ENCODE measurements at places on chromosomes 12 and 14.

DNA sequence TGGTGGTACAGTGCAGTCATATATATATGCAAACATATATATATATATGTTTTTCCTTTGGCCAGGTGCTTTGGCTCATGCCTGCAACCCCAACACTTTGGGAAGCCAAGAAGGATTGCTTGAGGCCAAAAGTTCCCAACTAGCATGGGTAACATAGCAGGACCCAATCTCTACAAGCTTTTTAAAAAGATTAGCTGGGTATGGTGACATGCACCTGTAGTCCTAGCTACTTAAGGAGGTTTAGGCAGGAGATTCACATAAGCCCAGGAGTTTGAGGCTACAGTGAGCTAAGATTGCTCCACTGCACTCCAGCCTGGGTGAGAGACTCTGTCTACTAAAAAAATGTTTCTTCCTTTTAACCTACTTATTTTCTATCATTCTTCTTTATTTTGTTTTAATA lies 10.2 kb downstream of the PZP start:
- no peak for DNase-seq

DNA sequence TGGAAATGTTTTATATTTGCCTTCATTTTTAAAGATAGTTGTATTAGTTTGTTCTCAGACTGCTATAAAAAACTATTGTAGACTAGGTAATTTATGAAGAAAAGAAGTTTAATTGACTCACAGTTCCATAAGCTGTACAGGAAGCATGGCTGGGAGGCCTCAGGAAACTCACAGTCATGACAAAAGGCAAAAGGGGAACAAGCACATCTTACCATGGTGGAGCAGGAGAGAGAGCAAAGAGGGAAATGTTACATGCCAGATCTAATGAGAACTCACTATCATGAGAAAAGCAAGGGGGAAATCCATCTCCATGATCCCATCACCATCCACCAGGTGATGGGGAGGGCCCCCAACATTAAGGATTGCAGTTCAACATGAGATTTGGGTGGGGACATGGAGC lies 35.5 kb upstream of the UNC79 start:
- peak; percentile 79 for DNase-seq

DNA sequence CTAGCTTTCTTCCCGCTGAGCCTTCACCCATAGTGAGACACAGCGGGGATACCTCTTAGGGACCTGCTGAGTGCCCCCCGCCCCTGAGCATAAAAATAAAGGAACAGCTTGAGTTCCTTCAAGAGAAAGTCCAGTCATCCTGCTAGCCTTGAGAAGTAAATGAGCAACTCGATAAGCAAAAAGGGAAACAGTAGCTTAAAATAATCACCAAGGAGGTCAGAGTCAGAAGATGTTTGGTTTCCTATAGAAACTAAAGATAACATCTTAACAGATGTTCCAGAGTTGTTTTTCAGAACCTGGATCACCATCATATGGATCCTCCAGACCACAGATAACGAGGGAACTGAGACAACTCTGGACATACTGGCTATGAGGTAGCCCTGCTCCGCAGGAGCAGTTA lies 94.0 kb downstream of the BCAT1 start:
- peak; percentile 43 for DNase-seq

DNA sequence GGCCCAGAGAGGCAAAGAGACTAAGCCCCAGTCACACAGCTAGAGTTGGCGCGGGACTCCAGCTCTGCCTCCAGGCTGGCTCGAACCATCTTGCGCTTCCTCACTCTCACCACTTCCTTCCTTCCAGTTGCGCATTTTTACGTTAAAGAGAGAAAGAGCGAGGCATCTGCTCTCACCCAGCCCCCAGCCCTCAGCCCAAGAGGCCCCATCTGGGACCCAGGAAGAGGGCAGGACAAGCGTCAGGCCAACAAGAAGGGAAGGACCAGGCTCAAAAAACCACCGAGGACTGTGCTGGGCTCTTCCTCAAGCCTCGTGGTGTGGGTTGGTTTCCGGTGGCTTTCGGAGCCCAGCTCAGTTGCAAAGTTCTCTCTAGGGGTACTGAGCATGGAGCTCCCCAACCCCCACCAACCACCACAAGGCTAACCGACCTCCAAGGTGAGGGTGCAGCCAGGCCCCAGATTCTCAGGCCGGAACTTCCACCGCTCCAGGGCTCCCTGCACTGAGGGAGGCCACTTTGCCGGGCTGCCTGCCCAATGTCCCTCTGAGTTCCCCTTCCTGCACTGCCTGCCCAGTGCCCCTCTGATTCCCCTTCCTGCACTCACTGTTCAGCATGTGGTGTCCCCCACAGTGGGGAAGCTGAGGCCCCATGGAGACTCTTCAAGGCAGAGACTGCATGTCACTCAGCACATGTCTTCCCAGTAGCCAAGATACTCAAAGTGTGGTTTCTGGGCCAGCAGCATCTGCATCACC lies 35.9 kb downstream of the TESC start:
- DNase-seq = peak; percentile 64

DNA sequence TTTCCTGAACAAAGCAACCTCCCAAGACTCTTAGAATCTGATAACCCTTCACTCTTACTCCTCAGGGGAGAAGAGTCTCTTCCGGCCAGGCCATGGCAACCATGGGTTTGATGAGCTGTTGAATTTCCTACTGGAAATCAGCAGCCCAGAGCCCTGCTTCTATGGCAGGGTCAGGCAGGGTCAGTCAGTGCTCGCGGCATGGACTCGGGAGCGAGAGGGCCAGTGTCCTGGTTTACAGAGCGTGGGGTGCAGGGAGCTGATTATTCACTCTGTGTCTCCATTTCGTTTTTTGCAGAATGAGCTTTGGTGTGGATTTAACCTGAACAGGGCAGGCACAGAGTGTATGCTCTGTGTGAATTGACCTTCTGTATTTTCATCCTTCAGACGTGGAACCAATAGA lies 340.6 kb upstream of the SFSWAP start:
- DNase-seq = no peak

DNA sequence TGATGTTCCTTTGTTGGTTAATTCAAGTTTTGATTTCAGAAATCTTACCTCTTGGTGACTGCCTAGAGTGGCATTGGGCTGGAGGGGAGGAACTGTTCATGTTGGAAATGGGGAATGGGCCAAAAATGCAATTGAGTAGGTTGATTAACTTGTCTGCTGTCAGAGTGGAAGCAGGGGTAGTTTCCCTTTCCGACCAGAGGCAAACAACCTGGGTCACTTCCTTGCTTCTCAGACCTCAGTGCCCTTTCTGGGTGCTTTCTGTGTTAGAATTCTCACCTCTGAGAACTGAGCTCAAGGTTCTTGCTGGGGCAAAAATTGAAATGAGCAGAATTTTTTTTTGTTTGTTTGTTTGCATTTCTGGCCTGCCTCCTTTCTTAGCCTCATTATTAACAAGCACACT lies 2.3 kb upstream of the M6PR start:
- DNase-seq = peak; percentile 4

GRCh38 chr12:3224530-3224903 lies 147.3 kb downstream of the TSPAN9 start:
- DNase-seq = no peak

DNA sequence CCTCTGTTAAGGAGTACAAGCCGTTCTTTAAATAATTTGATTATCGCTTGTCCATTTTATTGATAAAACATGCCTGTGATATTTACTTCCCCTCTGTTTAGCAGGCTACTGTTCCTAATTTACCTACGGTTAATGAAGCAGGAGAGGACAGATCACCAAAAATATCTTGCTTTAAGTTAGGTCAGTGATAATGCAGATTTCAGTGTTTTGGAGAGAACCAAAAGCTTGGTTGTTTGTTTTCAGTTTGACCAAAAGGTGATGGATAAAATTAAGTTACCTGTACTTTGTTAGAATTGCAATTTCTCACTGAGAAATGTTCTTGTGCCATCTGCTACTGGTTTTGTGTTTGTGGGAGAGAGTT lies 958 bp downstream of the SPATS2 start:
- DNase-seq = no peak

- DNase-seq = no peak
These were observed 1062.2 kb upstream of the FBXO33 start for GRCh38 chr14:40494483-40494882.

DNA sequence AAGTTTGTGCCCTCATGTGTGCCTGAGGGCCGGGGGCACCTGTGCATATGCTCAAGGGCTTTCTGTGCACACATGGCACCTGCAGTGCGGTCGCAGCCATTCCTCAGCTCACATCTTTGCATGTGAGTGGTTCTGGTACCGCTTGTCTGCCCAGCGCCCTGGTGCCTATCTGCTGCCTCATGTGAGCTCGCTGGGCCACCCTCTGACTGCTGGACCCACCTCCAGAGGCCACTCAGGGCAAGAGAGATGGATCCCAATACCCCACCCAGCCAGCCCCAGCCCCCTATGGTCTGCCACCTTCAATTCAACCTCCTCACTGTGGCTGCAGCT lies 5.4 kb upstream of the AMN start:
- DNase-seq = no peak

DNA sequence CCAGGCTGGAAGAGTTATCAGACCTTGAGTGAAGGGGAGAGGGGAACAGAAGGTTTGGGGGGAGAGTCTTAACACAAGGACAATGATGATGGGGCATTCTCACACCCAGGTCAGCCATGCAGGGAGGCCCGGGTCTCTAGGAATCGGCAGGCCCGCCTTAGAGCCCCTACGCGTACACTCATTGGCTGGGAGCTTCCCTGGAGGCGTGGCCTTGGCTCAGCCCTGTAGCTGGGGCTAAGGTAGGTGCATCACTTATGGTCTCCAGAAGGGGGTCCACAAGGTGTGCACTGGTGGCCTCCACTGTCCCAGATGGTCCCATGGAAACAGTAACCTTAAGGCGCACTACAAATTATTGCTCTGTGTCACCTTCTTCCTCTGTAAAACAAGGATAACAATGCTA lies 660.1 kb downstream of the MED13L start:
- no peak for DNase-seq

DNA sequence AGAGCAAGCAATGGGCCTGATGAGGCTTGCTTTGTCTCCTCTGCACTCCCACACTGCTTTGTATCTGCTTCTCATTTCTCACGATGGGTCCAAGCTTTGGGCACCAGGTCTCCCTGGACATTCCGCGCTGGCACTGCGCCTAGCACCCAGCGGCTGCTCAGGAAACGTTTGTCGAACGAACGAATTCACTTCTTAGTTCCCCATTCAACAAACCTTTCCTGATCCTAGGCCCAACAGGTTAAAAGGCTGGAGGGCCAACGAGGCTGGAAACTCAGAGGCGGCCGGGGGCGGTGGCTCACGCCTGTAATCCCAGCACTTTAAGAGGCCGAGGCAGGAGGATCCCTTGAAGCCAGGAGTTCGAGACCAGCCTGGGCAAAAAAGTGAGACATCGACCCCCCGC lies 1.0 kb upstream of the GLRX5 start:
- DNase-seq = peak; percentile 60

DNA sequence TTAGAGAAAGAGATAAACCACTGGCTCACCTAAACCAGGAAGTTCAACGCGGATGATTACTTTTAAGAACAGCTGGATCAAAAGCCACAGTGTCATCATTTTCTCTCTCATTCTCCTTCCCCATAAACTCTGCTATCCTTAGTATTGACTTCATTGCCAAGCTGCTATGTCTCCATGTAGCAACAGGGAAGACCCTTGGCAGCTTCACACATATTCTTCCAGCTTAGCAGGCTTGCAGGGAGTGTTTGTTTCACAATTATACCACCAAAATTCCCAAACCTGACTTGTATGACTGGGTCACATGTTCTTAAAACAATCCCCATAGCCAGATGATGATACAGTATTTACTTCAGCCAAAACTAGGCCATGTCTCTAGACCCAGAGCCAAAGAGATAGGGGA lies 235.5 kb downstream of the PAWR start:
- DNase-seq = no peak

DNA sequence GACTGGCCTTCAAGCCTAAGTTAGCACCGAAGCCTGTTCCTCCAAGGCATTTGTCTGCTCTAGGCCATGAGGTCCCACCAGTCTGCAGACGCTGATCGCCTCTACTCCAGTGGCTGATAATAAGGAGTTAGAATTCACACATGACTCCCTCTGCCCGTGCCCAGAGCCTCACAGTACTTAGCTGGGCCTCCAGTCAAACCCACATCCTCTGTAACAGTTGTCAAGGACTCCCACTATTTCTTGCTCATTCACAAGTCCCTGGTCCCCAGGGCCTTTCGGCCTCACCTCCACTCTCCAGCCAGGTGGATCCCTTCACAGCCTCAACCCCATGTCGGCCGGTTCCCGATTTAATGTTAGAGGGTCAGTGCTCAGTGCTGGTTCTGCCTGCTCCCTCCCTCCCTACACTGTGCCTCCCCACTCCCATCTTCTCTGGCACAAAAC lies 6.3 kb upstream of the KRT5 start:
- DNase-seq = no peak

DNA sequence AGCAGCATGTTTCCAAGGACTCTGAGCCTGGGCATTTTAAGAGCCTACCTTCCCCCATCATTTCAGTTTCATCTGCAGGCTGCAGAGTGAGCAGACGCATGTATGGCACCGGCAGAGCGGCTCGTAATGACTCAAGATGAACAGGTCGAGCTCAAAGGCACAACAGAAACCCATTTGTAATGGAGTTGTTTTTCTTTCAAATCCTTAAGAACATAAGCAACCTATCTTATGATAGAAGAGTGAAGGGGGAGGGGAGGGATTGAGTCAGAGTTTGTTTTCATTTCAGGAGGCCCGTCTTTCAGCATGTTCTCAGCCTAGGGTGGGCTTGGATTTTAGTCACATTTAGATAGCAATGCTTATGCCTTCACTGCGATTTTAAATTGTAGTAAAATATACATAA lies 54.9 kb upstream of the CISTR start:
- no peak for DNase-seq

- DNase-seq = no peak
These were observed 33.6 kb downstream of the ADGRD1 start for GRCh38 chr12:130987151-130987931.

DNA sequence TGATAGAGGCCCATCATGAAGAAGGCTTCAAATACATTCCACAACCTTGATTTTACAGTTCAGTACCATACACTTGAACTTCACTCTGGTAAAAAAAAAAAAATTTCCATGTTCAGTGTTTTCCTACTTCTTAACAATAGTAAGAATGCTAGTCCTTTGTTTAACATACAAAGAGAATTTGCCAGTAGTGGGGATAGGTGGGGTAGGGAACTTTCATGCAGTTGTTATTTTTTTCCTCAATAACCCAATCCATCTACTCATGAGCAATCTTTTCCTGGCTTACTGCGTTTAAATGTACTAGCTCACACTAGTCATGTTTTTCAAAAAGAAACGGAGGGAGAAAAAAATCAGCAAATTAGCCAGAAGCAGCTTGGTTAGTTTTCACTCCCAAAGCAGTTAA lies 206.1 kb downstream of the PRKD1 start:
- no peak for DNase-seq

DNA sequence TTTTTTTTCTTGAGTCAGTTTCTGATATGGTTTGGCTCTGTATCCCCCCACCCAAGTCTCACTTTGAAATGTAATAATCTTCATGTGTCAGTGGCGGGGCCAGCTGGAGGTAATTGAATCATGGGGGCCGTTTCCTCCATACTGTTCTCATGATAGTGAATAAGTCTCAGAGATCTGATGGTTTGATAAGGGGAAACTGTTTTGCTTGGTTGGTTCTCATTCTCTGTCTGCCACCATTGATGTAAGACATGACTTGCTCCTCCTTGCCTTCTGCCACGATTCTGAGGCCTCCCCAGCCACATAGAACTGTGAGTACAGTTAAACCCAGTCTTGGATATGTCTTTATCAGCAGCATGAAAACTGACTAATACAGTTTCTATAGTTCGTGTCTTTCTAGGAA lies 42.9 kb downstream of the WNK1 start:
- DNase-seq = no peak

- no peak for DNase-seq
These were observed 93.8 kb upstream of the MDM1 start for GRCh38 chr12:68425998-68426397.

- peak; percentile 31 for DNase-seq
These were observed 26.2 kb downstream of the FAM177A1 start for GRCh38 chr14:35072226-35072625.

GRCh38 chr12:54598970-54599369 lies 10.5 kb upstream of the PPP1R1A start:
- no peak for DNase-seq
